ENCODE measurements at places on chromosomes 6 and 20.

GRCh38 chr6:39498096-39498495 lies 175.6 kb upstream of the KCNK16 start:
- DNase-seq = no peak

DNA sequence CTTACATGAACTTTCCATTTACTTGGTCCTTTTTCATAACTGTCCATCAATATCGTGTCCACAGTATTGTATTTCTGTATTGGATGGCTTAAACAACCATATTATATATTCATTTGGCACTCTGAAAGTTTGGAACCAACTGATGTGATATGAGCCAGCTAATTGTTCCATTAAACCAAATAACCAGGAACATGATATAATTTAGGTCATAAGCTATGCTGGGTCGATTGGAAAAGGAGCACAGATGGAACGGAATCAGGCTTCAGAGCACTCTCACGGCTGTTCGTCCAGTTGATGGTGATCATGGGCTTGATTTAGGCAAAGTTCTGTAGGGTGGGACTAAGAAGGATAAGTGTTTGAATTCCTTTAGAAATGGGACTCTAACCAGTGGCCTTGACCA lies 142.7 kb downstream of the DNAH8 start:
- no peak for DNase-seq

DNA sequence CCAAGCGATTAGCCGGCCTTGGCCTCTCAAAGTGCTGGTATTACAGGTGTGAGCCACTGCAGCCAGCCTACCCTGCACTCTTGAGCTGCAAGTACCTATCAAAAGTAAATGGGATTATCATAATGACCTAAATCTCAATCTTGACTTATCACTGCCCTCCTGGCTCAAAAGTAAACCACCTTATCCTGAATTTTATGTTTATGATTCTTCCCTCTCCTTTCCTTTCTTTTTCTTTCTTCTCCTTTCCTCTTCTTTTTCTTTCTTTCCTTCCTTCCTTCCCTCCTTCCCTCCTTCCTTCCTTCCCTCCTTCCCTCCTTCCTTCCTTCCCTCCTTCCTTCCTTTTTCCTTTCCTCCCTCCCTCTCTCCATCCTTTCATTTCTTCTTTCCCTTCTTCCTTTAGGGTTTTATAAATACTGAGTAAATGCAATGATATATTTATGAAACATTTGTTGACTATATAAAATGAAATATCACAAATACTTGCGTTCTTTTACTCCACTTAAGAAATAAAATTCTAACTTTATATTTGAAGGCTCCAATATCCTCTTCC lies 21.0 kb downstream of the SPATS1 start:
- DNase-seq = no peak

DNA sequence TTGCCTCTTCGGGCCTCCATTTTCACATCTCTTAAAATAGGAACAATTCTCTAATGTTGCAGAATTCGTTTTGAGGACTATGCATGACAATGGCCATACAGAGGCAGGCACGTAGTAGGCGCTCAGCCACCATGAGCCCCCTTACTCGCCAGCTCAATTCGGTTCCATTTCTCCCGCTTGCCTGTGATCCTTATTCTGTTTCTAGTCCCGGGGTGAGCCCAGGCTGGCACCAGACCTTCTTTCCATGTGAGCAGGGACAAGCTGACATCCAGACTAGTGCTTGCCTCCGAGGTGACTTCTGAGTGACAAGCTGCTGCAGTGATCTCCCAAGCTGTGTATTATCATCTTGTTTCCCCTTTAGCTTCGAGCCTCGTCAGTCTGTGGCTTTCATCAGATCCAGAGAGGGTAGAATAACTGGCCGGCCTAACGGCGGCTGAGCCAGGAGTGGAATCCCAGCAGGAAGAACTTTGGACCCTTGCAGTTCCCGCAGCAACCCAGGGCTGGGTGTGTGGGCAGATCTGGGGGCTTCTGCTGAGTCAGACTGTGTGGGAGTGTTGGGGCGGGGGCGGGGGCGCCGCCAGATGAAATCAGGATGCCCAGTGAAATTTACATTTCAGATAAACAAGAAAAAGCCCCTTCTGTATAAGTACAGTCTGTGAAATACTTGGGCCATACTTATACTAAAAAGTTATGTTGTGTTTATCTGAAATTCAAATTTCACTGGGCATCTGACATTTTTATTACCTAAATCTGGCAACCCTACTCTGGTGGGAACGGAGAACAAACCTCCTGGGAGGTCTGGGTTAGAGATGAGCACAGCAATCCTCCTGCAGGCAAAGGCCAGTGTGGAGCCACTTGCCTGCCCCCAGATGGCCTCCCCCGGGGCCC lies 10.9 kb downstream of the BANF2 start:
- no peak for DNase-seq

DNA sequence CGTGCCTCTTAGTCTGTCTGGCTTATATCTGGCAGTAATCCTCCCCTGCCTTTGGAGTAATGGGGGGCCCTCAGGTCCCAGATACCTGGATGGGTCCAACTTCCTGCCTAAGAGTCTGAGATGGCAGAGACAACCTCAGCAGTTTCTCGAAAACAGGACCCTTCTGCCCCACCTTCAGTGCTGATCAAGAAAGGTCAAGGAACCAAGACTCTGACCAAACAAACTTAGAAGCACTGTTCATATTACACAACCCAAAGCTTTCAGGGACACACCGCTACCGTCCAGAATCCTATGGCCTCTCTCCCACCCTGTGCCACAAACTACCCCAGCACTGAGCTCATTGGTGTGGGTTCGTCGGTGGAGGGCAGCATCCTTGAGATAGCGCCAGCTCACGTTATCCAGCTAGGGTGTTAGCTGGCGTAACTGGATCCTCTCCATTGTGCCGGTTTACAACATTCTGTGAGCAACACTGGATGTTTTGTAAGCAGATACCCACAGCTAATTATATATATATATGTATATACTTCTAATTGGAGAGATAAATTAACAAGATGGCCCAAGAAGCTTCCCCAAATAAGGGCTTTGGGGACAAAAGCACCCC lies 7.6 kb upstream of the TMC2 start:
- DNase-seq = no peak

GRCh38 chr6:99002831-99003230 lies 55.1 kb upstream of the FBXL4 start:
- no peak for DNase-seq

- no peak for DNase-seq
Observed at GRCh38 chr6:165519316-165519715, 143.7 kb downstream of the PDE10A start.

- DNase-seq = no peak
Observed at GRCh38 chr6:46440141-46440540, 51.1 kb downstream of the RCAN2 start.

GRCh38 chr6:140623498-140623897 lies 1249.0 kb upstream of the CITED2 start:
- no peak for DNase-seq

DNA sequence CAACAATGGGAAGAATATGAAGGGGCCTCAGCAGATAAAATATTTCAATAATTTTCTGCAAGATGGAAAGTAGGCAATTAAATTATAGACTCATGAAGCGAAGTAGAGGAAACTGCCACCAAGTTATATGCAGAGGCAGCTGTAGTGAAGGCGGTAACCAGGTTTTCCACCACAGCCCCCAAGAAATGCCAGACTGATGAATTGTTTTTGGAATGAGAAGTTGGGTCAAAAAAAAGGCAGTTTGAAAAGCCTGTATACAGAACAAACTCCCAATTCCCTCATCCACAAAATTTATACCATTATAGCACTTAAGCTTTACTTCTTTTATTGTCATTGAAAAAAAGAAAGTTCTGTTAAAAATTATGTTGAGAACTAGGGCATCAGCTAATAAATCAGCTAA lies 45.3 kb downstream of the ELOVL4 start:
- no peak for DNase-seq

DNA sequence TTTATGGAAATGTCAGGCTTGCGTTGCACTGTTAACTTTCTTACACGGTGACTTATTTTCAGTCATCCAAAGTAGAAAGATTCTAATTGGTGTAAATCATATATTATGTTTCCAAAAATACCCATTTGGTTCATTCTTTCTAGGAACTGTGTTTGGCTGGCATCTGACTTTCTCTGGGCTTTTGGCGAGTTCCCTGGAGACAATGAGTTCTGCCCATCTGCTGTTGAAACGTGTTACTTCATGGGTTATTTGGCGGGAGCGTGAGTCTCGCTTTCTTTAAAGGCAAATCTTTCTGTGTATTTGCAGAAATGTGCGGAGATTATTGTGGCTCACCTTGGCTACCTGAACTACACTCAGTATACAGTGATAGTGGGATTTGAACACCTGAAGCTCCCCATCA lies 29.5 kb downstream of the TMEM181 start:
- DNase-seq = no peak

GRCh38 chr6:73389854-73390253 lies 4.8 kb upstream of the DDX43 start:
- DNase-seq = no peak

DNA sequence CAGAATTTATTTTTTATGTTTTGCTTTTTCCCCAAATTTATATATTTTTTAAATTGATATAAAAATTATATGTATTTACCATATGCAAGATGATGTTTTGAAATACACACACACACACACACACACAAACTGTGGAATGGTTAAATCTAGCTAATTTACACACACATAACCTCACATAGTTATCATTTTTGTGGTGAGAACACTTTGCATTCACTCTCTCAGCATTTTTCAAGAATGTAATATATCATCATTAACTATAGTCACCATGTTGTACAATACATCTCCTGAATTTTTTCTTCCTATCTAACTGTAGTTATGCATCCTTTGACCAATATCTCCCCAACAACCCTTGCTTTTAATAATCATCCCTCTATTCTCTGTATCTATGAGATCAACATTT lies 52.2 kb downstream of the GFRAL start:
- no peak for DNase-seq

DNA sequence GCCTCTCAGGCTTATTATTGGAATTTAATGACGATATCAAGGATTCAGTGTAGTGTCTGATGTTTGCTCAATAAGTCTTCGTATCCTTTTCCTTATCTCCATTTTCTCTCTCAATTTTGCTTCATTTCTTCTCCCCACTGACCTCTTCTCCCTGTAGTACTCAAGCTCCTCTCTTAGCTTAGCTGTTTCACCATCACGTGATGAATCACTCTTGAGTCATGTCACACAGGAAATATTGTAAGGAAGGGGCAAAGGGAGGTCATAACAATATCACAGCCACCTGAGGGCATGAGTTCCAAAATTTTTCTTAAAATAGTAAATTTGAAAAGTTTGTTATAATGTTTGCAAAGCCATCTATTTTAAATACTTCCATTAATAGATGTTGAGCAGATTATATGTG lies 392.2 kb upstream of the MARCKS start:
- DNase-seq = no peak

GRCh38 chr6:45801471-45802289 lies 214.0 kb downstream of the CLIC5 start:
- DNase-seq = peak; percentile 66

DNA sequence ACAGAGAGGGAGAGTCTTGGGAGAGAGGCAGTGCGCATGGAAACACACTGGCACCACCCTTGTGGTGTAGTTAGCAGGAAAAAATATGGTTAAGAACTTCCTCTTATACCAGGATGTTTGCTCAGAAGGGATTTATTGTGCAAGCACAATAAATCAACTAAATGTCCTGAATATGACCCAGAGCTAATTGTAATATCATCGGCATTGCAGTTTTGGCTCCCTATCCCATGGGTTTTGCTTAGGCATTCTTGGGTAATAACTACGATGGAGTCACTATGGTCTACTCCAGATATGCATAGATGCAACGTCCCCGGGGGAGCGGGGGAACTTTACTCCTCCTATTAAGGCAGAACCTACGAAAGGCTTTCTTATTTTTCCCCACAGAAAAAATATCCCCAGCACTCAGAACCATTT lies 751.6 kb downstream of the EYS start:
- no peak for DNase-seq

- no peak for DNase-seq
Observed at GRCh38 chr6:88910922-88911778, 52.3 kb downstream of the RNGTT start.

- DNase-seq = no peak
Observed at GRCh38 chr6:19175023-19175422, 662.1 kb upstream of the ID4 start.

GRCh38 chr6:87742106-87742505 lies 40.1 kb upstream of the AKIRIN2 start:
- DNase-seq = peak; percentile 58

DNA sequence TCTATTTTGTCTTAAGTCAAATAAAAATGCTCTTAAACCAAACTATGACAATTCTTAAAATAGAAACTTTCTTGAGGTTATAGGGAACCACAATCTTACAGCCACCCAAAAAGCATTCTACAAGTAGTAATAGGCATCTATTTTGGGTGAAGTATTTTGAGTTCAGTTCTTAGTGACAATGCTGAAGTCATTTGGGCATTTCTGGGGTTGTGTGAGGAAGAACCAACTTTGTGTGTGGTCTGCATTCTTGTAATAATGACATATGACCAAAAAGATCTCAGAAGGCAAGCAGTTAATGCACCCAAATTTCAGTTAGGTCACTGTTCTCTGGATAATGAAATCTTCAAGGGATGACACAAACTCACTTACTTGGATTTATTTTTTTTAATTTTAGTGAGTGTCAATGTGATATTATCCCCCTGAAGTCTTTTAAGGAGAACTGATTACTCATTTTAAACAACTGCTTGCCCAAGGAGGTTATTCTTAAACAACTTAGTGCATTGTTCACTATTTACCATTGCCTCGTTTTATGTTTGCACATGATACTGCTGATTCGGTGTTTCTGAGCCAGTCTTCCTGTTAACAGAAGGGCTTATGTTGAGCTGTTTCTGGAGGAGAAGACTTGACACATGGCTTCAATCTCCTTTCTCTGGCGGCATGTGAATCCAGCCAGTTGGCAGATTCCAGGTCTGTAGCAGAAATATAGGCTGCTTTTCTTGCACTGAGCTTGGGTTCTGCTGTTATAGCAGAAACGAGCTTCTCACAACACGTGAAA lies 618.9 kb downstream of the BCKDHB start:
- no peak for DNase-seq

DNA sequence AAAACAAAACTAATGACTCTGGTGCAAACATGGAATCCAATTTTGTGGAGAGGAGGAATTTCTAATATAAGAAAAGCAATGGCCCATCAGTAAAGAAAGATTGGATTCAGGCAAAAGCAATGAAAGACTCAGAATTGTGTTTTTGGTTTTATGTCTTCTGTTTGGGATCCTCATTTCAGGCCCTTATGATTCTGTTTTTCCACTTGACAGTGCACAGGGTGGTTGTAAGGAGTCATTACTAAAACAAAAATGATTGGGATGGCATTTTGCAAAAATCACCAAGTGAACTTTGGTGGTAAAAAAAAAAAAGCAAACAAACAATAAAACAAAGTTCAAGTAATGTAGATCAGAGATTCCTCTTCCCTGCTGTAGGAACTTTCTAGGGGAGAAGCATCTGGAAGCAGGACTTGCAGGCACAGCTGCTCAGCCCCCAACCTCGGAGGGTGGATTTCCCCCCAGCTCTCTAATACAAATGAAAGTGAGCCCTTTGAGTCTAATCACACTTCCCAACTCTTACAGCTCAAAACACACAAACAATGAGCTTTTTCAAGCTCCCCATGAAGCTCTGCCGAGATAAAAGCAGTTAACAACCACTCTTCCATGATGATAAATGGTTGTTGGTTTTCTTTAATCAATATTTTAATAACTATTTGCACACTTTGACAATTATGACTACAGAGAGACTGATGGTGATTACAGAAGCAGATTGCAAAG lies 177.7 kb downstream of the ZDHHC14 start:
- no peak for DNase-seq

Data from activated CD4-positive, alpha-beta T cell treated with anti-CD3 and anti-CD28 coated beads, Interleukin-2, amount 50 U/mL, for 48 hours (primary cell).